ENCODE measurements at places on chromosomes 6 and 20.

- no peak for DNase-seq
Observed at GRCh38 chr6:98958776-98959175, 11.0 kb upstream of the FBXL4 start.

- DNase-seq, result no peak
Observed at GRCh38 chr6:93259332-93259731, 160.0 kb downstream of the EPHA7 start.

DNA sequence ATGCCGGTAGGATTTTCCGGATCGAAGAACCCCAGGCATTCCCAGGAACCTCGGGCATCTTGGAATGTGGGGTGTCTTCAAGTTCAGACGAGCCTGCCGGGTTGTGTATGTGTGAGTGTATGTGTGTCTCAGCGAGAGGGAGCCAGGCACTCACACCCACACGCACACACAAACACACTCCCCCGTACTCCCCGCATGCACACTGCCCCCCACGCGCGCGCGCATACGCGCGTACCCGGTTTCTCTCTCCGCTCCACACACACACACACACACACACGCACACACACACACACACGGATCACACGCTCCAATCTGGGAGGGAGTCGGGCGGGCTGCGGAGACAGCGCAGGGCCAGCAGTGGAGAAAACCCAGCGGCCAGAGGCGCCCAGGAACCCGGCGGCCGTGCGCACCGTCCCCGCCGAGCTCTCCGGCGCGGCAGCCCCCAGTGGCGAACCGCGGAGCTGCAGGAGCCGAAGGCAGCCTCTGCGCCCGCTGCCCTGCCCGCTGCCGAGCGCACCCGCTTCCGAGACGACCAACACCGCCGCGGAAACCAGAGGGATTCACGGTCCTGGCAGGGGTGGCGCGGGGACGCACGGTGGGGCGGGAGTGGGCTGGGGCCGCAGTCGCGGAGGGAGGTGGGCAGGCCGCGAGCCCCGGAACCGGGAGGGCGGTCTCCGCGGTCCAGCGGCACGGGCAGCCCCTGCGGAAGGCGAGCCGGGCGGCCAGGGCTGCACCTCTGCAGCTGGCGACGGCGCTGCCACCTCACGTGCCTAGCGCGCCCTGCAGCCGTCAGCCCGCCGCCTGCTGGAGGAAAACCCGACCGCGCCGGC, at the start of gene LRFN2:
Gene LRFN2, minus strand, starts transcription at position 125 of the 830 bp plus-strand sequence.
- DNase-seq, result peak; percentile 87

DNA sequence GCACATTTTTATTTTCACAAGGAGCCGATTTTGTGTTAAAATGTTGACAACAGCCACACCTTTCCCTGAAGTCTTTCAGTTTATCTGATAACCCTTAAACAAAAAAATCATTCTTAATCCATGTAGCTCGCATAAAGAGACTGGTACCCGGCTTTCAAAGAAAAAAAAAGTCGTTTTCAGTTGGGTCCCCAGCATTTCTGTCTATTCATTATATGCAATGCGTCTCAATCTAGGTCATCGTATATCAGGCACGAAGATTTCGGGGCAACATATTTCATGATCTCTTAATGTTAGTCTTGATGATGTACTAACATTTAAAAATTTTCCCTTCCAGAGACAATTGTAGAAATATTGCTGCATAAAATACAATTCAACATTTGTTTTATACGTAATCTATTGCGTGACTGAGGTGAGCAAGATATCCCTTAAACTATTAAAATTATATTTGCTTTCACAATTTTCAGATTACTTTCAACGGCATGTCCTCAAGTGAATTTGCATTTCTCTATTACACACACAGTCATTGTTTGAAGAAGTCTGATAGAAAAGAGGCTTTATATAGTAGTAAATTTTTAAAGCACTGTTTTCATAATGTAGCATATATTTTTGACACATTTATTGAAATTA, 2.9 kb upstream of the TUBB2B start:
- no peak for DNase-seq

DNA sequence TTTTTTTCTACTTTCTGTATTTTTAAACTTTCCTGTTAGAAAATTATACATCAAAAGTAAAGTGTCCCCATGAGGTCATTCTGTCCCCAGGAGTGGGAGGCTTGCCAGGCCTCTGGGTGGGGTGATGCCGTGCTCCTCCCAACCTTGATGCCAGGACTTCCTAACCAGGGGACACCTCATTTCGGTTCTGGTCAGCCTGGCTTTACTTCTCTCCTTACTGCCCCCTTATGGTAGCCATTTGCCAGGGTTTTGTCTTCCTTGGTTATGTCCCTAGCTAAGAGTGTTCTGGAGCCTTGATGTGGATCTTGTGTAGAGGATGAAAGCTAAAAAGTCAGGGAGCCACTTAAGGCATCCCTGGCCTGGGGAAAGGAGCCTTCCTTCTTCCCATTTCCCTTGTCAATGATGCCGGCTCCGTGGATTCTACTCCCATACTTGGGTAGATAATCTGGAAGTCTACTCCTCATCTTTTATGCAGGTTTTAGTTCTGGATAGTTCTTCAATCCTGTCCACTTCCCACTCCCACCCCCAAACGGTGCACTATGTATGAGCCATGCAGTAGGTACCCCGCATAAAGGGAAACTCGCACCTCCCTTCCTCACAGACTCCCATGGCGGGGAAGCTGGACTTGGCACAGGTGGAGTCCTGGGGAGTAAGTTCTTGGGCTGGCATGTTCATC, 164.1 kb upstream of the SALL4 start:
- DNase-seq, result peak; percentile 69

Measured in suppressor macrophage (primary cell).